ENCODE measurements at places on chromosomes 16 and 17. TPM values are rescaled to one million over a fixed set of nuclear protein-coding genes. Genes with fewer than 3 reads are reported as not detected.

DNA sequence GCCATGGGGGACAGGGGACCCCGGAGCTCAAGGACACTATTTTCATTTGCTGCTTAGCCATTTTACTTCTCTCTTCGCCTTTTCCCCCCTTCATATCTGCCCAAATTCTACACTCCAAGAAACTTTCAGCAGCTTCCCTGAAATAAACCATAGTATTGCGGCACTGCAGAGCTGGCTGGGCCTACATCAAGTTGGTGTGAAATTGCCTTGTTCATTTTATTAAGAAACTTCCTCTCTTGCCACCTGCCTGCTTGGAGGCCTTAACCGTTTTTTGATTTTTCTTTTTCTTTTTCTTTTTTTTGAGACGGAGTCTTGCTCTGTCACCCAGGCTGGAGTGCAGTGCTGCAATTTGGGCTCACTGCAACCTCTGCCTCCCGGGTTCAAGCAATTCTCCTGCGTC is 7.4 kb upstream of the CPNE2 start:
- DNase-seq: no peak

DNA sequence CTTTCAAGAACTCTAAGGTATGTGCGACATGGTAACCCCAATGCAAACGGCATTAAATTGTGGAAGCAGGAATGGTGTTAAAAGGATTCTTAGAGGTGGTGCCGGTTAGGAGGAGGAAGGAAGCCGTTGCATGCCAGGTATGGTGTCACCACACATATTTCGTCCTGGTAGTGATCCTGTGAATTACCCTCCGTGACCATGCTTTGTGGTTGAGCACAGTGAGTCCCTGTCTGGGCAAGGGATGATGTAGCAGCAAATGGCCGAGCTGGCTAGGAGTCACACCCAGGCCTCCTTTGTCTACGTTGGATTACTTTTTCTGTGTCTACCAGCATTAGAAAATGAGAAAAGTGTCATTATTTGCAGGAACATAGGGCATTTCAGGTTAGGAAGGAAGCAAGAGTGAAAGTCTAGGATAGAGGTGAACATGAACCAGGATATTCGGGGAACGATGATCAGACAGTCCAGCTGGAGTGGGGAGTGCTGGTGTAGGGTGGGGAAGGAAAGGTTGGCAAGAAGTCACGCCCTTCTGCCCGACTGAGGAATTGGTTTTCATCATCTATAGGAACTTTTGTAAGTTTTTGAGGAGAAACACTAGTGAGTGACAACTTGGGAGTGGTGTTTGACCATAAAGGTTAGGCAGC is 123.5 kb downstream of the PRKCA start:
- DNase-seq: no peak

The AXIN2 gene
- total RNA-seq: 58.9 TPM

- DNase-seq: peak; percentile 51
Observed at GRCh38 chr17:78940708-78941107, 15.5 kb upstream of the TIMP2 start.

The ATP1B2 gene
- not detected for total RNA-seq

The SLC16A11 gene
- not detected for total RNA-seq

The TNFSF13 gene
- total RNA-seq: 15.6 TPM

Measured in HT-29 (cell line).